ENCODE measurements at places on chromosomes 16 and 17.

GRCh38 chr16:17408955-17409441 is 61.8 kb downstream of the XYLT1 start:
- no peak for DNase-seq

GRCh38 chr17:40580140-40580539 is 14.9 kb upstream of the CCR7 start:
- no peak for DNase-seq

GRCh38 chr16:19936441-19936840 is 51.8 kb upstream of the GPRC5B start:
- no peak for DNase-seq

DNA sequence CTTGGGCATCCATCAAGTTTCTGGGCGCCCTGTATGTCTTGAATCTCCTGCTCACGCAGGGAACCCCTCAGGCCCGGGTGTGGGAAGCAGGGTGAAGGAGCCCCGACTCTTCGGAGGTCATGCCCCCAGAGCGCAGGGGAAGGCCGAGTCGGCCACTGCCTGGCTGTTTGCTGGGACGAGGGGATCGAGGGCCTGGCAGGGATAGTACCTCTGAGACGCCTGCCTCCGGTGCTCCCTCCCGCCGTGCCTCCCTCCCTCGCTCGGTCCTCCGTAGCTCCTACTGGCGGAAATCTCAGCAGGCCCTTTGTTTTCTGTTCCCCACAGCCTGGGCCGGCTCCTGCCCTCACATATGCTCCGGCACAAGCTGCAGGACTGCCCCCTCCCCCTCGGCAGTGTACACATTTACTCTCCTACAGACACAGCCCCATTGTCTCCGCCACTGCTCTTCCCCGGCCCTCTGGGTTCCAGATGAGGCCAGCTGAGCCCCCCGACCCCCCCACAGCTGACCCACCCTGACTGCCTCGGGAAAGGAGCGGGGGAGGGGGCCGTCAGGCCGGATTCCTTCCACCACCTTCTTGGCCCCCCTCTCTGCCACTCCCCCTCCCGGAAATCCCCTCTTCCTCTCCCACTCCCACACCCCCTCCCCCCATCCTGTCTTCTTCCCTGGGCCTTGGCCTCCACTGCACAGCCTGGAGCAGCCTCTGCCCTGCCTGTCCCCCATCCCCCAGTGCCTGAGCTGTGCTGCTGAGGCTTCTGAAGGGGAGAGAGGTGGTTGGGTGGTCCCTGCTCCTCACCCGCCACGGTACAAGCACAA is 1.4 kb downstream of the TRAF4 start:
- DNase-seq, result no peak

DNA sequence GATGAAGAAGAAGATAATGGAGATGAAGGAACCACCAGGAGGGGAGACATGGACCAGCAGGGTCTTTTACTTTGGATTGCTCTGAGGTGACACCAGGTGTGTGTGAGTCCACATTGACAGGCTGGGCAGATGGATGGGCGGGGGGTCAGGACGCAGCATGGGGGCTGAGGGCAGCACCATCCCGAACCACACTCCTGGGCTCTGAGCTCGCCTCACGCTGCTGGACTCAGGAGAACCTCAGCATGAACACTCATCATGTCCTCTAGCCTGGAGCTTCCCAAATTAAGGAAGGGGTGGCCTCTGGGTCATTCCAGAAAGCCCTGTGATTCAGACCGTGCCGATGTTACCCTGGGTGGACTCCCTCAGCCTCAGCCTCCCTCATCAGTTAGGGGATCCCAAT is 50.4 kb upstream of the MAP3K14 start:
- DNase-seq, result no peak

DNA sequence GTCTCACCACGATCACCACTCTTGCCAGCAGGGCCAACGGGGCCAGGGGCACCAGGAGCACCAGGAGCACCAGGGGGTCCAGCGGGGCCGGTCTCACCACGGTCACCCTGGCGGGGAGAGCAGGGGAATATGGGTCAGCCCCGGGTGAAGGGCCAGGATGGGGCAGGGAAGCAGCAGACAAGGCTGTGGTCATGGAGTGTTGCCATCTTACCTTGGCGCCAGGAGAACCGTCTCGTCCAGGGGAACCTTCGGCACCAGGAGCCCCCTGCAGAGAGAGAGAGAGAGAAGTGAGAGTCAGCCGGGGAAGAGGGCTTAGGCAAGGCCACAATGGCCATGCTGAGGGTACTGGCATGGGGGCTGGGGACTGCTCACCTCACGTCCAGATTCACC is 12.9 kb downstream of the COL1A1 start:
- no peak for DNase-seq

DNA sequence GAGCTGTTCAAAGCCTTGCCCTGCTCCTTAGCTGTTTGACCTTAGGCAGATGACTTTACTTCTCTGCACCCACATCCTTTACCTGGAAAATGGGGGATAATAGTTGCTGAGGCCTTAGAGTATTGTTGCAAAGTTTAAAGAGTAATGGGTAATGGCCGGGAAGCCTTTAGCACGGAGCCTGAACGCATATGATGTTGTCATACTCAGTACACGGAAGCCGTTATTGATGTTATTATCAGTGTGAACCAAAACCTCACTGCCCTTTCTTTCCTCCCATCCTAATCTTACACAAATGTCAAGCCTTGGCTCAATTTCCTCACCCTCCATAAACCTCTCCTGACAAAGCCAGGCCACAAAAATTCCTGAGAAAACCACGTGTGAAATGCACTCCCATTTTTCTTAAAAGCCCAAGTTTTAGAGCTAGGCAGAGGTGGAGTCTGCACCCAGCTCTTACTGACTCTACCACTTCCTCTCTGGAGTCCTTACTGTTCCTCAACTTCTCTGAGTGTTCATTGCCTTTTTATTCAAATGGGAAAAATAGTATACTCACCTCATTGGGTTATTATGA is 67.3 kb upstream of the CACNG3 start:
- DNase-seq, result no peak

DNA sequence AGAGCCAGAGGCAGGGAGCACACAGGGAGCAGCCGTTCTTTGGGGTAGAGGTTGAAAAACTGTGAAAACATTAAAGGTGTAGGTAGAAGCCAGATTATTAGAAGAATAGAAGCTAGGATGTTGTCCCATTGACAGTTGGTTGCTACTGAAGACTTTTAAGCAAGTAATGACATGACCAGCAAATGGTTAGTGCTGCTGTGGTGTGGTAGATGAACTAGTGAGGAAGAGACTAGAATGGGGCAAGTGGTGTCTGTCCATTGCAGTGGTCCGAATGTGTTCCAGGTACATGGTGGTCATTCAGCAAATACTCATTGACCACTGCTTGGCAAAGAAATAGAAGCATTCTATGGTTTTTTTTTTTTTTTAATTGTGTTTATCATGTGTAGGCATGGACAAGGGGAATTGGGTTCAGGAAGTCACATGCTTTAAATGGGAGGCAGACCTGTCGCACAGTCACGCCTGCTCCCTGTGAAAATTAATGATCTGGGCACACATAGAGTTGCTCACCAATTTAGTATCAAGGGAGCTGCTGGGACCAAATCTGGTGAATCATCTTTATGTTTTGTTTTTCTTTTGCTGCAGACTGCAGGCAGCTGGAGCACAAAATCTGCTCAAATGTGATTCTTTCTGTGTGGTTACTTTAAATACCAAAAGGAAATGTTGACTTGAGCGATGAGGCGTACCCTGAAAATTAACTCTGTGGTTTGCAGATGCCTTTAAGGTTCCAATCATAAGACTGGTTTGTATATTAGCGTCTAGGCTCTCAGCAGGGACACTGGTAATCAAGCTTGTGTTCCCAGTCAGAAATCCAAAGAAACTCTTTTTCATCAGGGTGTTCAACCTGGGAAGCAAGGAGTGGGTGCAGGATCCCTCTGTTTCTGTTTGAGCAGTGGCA is 30.7 kb downstream of the YPEL2 start:
- DNase-seq, result peak; percentile 6

All from stimulated activated CD4-positive, alpha-beta T cell treated with anti-CD3 and anti-CD28 coated beads, TNF-alpha, amount 100 ng/mL, for 1 hour (primary cell).